ENCODE measurements at places on chromosomes 3 and 15.

GRCh38 chr15:67394873-67395639 is 125.9 kb upstream of the C15orf61 start:
- no peak for DNase-seq

DNA sequence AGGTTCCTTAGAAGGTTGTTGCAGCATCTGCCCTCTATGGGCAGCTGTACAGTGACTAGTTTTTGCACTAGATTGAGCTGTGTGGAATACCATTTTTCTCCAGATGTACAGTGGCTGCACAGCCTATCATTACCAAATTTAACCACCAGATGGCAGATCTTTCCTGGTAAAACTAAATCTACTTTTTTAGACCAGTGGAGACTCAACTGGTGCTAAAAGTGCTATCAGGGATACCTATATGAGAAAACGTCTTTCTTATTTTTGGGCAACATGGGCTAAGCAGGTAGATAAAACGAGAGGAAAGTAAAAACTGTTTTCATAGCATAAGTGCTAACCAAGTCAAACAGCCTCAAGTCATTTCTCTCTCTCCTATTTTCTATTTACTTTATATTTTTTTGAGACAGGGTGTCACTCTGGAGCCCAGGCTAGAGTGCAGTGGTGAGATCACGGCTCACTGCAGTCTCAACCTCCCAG is 21.2 kb downstream of the IGSF10 start:
- no peak for DNase-seq

DNA sequence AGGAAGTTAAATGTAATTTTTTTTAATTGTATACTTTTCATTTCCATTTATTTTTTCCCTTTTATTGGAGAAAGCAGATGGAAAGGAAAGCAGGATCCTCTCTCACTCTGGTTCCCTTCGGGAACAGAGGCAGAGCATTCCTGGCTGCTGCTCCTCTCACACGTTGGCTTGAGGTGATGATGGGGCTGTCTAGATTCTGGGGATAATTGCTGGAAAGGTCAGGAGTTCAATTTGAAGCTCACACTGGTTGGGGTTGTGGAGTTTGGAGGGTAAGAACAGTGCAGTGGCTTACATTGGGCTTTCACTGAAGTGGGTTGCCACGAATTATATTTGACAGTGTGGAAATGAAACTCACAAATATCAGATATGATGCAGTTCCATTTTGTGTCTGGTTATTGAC is 57.6 kb downstream of the RARB start:
- DNase-seq: no peak

- DNase-seq: no peak
Measured at GRCh38 chr3:42667096-42667522, 13.6 kb downstream of the ZBTB47 start.

GRCh38 chr3:82938821-82939328 is 1177.4 kb upstream of the GBE1 start:
- DNase-seq: no peak

DNA sequence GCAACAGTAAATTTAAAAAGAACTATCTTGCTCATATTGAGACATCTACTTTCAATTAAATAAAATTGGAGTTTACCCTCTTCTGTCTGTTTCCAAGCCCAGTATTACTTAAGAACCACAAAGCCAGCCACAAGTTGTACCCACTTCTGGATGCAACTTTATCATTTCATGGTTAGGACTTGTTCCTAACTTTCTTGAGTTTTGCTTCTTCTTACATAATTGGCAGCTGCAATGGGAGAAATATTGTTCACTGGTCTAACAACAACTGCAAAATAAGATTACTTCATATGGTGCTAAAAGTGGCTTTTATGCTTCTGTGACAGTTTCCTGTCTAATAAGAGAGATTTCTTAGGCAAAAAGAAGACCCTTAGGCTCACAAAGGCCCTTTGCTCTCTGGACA is 240.6 kb downstream of the OTOL1 start:
- DNase-seq: no peak

GRCh38 chr3:176867681-176868663 is 329.3 kb downstream of the TBL1XR1 start:
- no peak for DNase-seq

DNA sequence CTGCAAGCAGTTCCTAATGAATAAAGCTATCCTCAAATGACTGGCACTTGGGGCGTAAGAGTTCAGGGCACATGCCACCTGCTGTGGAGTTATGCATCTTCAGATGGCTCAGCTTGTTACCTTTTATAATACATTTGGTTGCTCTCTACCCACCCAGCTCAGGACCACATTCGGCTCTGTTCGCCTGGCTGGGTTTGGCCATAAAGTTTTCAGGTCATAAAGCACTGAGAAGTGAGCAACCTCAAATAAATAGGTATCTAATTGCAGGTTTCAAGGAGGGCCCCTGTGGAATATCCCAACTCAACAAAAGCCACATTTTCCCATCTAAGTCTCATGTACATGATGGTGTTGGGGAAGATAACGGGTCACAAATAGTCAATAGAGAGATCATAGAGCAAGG is 727.3 kb downstream of the GRM7 start:
- no peak for DNase-seq

DNA sequence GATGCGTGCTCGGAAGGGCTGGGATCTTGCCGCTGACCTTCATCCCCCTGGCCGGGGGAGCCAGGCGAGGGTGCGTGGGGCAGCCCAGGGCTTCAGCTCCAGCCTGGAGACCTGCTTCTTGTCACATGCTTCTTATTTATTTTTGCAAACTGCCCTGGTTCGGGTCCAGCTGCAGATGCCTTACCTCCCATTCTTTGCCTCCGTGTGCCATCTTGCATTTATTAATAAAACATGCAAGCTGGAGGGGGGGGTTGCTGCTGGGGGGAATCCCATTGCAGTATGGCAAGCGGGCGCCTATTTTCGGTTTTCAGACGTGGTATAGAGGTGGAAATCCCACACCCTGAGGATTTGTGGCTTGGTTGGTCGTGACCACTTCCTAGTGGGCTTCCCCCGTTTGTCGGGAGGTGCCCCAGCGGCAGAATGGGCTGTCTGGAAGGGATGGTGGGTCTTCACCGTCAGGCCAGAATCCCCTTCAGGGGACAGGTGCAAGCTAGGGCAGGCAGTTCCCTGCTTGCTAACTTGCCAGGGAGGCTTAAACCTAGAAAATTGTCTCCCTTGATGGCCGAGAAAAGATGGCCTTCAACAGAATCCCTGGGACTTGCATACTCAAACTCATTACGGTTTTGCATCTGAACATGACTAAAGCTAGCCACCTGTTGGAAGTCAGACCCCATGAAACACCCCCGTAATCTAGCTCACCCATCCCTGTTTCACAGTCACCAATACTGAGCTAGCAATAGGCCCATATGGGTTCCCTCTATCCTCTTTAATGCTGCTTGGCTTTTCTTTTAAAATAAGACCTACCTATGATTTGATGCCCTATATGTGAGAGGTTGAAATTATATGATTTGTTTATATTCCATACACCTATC is 569 bp downstream of the TMEM266 start:
- no peak for DNase-seq

DNA sequence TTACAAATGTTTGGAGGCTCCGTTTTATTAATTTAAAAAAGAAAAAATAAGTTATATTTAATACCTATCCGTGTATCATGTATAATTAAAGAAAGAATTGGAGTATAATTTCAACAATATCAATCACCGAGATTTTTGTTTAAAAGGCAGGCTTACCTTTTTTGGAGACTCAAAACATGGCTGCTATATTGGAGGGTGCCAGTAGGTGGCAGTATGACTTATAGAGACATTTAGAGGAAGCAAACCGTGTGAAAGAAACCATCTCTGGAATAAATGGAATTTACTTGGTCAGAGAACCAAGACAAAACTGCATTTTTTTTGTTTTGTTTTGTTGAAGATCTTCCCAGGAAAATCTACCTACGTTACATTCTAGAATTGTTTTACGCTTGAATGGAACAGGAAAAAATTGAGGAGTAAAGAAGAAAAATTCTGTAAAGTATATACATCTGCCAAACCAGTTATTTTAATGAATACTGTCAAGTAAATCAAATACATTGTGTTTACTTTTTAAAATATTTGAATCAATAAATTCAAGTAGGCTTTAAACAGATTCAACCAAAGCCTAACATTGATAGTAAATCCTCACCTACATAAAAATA is 802.6 kb upstream of the ALCAM start:
- peak; percentile 46 for DNase-seq

- DNase-seq: no peak
Measured at GRCh38 chr3:146160964-146161662, at the start of gene PLOD2. Gene PLOD2 (minus strand): TSS chr3:146161184. CDS start chr3:146160989, 195 bp downstream.

Data from stimulated activated CD4-positive, alpha-beta T cell treated with anti-CD3 and anti-CD28 coated beads, Interleukin-1b, Interleukin-23, amount 100 ng/mL, for 24 hours (primary cell).